Pancreas (tissue), 10 donors: ENCODE measurements at places on chromosomes 6 and 20. TPM values are rescaled to one million over a fixed set of nuclear protein-coding genes. Genes with fewer than 3 reads are reported as not detected.

The ATXN1 gene
- 4.9 TPM for polyA plus RNA-seq

The C20orf202 gene
- not detected for polyA plus RNA-seq

The LHFPL5 gene
- polyA plus RNA-seq, result 2.0 TPM

The C6orf132 gene
- polyA plus RNA-seq, result 16.7 TPM

The ENPP5 gene
- polyA plus RNA-seq, result 2.7 TPM

The COL21A1 gene
- 0.87 TPM for polyA plus RNA-seq

The RPP40 gene
- 2.4 TPM for polyA plus RNA-seq

The PNPLA1 gene
- polyA plus RNA-seq, result not detected

The STMND1 gene
- polyA plus RNA-seq, result 1.1 TPM

The DEF6 gene
- polyA plus RNA-seq, result 40.6 TPM

The OPN5 gene
- polyA plus RNA-seq, result not detected

The TFAP2D gene
- polyA plus RNA-seq, result not detected

The PPP1R14C gene
- 1.4 TPM for polyA plus RNA-seq
